ENCODE measurements at places on chromosomes 13 and 19.
A peak's percentile ranks its signal among the peaks of the same experiment; 100 is the strongest.

DNA sequence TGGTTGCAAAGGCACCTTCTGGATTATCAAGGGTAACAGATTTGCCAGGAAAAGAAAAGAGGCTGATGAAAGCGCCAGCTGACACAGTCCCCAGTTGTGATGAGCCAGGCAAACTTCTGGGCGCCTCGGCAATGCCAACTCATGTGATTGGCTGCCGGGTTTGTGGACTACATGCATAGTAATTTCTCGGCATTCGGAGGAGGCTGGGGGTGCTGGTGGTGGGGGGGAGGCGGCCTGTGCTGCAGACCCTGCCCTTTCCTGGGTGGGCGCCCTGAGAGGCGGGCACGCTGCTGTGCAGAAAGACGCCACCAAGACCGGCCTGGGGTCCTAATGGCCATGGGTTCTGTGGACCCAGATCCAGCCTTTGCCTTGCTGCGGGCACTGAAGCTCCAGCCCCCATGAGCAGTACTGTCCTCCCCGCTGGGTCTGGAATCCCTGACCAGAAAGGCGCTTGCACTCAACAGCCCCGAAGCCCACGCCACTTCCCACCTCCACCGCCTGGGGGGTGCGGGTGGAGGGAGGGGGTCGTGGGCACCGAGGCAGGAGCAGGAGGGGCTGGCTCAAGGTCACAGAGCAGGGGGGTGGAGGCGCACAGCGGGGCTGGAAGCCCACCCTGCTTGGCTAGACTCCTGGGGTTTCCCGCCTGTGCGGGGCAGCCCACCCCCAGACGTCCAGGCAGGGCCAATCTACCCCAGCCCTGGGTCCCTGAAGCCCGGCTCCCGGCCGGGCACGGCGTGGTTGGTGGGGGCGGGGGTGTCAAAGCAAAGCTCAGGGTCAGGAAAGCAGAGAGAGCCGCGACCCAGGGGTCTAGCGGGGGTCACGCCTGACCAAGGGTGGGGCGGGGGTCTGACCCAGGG is 1.0 kb downstream of the DIRAS1 start:
- peak; percentile 29 for DNase-seq

GRCh38 chr19:4866595-4867424 is 657 bp downstream of the PLIN3 start:
- DNase-seq, result peak; percentile 53

DNA sequence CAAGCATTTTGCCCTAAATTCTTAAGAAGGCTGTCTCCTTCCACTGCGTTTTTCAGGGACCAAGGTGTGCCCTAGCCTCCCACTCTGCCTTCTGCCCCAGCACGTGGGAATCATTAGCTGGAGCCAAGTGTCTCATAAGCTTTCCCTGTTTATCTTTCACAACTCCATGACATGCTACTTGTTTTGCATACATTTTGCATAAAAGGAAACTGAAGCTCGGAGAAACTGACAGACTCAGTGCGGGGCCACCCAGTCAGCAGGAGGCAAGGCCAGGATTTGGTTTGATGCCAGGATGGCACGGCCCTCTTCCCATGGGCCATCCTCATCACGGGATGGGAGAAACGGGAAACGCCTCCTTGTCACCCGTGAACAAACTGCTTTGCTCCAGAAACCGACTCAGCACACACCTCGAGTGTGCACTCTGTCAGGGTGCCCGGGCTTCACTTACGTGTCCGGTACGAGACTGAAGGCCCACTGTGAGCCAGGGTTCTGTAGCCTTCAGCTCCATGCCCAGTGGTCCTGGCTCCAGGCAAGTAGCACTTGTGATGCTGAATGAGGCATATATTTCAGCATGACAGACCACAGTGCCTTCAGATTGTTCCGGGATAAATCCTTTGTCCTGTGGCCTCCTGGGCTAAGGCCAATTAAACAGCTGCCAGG is 9.6 kb downstream of the CEBPA start:
- DNase-seq, result no peak

DNA sequence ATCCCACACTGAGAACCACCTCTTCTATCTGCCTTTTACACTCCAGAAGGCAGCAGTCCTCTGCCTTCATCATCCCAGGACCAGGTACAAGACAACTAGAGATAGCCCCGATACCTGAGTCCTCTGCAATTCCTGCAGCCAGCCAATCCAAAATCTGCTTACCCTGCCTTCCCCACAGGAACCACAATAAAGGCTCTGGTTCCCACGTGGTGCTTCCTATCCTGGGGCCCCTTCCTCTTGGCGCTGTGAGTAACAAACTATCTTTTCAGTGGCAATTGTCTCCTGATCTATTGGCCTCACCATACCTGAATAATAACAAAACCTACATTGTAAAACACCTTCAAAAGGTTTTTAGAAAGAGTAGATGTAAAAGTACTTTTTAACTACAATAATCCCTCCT is 63.1 kb downstream of the ZDHHC20 start:
- no peak for DNase-seq

GRCh38 chr13:98970330-98970729 is 7.5 kb downstream of the DOCK9 start:
- peak; percentile 5 for DNase-seq

DNA sequence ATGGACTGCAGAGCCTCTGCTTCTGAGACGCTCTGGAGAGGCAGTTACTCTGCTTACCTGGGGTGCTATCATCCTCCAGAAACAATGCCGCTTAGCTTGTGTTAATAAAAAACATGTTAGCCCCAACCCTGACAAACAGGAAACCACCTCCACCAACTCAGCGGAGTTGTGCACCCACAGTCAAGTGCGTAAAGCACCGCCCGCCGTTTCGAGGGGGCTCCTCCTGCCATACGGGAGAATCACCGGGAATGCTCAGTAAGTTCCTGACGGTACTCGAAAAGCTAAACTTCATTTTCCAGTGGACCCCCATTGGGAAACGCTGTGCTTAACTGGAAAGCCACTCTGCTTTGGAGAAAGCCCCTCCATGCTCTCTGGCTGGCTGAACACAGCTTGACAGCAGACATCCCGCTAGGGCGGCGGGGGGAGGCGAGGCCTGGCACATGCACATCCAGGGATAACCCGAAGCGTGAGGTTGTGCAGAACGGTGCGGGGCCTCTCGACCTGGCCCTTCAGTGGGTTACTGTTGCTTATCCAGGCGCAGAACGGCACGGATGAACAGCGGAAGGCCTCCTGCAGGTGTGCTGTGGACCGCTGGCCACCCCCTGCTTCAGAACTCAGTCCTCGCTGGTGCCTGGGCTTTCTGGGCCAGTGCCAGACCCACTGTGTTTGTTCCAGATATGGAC is 17.1 kb downstream of the GAS6 start:
- DNase-seq, result no peak

DNA sequence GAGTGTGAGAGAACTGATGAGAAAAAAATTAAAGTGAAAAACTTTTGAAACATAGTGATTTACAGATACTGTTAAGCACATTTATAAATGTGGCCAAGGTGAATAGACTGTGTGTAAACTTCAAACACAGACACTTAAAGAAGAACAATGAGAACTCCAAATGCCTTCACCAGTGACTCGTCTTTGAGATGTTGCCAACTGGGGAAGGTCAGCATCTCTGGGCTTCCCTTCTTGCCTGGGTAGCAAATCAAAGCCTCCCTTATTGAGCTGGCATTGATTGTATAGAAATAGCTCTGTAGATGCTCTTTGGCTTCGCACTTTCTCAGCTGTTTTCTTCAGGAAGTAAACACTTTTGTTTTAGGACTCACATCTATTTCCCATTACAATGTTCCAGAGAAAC is 177.3 kb upstream of the SGCG start:
- no peak for DNase-seq

- no peak for DNase-seq
Measured at GRCh38 chr19:39515551-39516191, 732 bp downstream of the SELENOV start.

- no peak for DNase-seq
Measured at GRCh38 chr19:29805031-29805965, 6.5 kb upstream of the CCNE1 start.

- DNase-seq, result no peak
Measured at GRCh38 chr19:2623798-2624197, 78.7 kb downstream of the GNG7 start.

- no peak for DNase-seq
Measured at GRCh38 chr13:20331419-20331818, 99.3 kb upstream of the GJB6 start.

GRCh38 chr19:4083677-4084546 is 17.2 kb upstream of the ZBTB7A start:
- no peak for DNase-seq

DNA sequence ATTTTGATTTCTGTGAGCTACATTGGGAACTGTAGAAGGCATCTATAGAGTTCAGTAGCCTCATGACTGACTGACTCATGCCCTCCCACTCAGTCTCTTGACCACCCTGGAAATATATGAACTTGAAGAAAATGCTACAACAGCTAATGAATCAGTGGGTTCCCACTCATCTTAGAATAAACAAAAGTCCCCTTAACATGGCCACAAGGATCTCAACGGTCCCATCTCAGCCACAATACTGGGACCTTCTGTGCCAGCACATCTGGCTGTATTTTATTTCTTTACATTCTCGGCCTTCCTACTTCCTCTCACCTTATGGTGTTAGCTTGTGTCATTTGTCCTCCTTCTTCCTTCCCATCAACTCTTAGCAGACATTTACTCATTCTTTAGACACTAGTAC is 619.8 kb downstream of the DCT start:
- peak; percentile 11 for DNase-seq

- DNase-seq, result peak; percentile 34
Measured at GRCh38 chr19:35120492-35120891, 4.9 kb downstream of the FXYD3 start.

DNA sequence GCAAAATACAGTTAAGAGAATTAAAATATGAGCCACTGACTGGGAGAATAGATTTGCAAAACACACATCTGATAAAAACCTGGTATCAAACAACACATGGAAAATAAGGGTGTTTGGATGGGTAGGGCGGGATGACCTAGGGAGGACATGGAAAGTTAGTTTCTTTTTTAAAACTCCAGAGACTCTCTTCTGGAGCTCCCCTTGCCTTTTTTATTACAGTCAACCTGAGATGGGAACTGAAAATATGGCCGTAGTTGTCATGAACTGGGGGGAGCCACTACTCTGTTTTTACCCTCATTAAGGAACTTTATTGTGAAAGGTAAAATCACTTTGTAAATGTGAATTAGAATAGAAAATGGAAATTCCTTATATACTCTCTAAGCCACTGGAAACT is 113.0 kb downstream of the ATP11A start:
- no peak for DNase-seq

- peak; percentile 22 for DNase-seq
Measured at GRCh38 chr13:113292021-113292862, 4.8 kb upstream of the LAMP1 start.

GRCh38 chr13:107339209-107339608 is 771.3 kb upstream of the ARGLU1 start:
- DNase-seq, result no peak

- no peak for DNase-seq
Measured at GRCh38 chr19:46241626-46242025, 12.1 kb downstream of the IGFL1 start.

GRCh38 chr13:76672420-76672819 is 213.8 kb downstream of the KCTD12 start:
- peak; percentile 68 for DNase-seq

DNA sequence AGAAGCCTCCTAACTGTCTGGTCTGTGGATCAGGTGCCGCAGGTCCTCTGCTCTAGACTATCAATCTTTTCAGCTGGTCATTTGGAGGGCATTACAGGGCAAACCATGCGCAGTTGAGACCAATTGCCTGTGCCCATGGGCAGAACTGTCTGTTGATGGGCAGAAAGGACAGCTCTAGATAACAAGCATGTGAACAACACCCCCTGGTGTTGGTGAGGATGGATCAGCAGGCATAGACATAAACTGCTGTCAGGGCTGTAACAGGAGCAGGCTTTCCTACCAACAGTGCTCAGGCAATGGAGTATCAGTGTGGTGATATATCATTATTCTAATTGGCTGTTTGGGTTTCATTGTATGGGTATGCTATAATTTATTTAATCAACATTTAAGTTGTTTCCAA is 104.7 kb upstream of the KL start:
- DNase-seq, result peak; percentile 67

DNA sequence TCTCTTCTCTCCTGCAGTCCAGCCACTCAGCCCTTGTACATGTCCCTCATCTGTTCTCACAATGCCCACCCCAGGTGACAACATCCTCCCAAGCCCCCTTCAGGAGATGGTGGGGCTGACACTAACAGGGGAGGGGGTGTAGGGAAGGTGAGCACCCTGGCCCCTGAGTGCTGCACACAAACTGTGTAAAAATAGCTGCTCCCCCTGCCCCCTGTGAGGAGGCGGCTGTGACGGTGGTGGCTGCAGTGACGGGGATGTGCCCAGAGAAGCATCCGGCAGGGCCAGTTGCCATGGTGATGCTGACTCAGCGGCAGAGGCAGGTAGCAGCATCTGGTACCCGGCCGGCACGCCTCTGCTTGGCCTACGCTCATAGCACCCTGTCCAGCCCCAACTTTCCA is 13.0 kb upstream of the JUND start:
- DNase-seq, result no peak

DNA sequence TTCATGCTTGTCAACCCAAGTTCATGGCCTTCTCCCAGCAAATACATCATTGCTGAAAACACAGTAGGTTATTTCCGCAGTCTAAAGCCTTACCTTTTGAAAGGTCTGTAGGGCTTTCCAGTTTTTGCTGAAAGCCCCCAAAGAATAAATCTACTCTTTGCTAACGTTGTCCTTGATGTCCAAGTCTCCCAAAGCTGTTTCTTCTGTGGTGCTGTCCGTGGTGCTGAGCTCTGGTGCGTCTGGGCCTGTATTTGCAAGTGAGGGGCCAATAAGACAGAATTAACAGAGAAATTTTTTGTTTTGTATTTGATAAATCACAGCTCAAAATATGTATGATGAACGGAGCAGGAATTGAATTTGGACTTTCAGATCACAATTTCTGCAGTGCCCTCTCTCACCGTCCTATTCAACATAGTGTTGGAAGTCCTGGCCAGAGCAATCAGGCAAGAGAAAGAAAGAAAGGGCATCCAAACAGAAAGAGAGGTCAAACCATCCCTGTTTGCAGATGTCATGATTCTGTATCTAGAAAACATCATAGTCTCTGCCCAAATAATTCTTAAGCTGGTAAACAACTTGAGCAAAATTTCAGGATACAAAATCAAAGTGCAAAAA is 9.8 kb upstream of the LGALS16 start:
- DNase-seq, result peak; percentile 42

GRCh38 chr19:48060381-48060780 is 16.5 kb upstream of the CABP5 start:
- DNase-seq, result no peak

- no peak for DNase-seq
Measured at GRCh38 chr13:34730961-34731360, 211.1 kb upstream of the NBEA start.

- peak; percentile 73 for DNase-seq
Measured at GRCh38 chr13:92265408-92265807, 867.0 kb downstream of the GPC5 start.
